ENCODE measurements at places on chromosomes 3 and 15. TPM values are rescaled to one million over a fixed set of nuclear protein-coding genes. Genes with fewer than 3 reads are reported as not detected.

PRICKLE2 gene
- 77.3 TPM for total RNA-seq

MB21D2 gene
- 7.0 TPM for total RNA-seq

SLC12A1 gene
- not detected for total RNA-seq

DGKG gene
- 134 TPM for total RNA-seq

MED12L gene
- 0.12 TPM for total RNA-seq

SLCO2A1 gene
- 11.8 TPM for total RNA-seq

DNA sequence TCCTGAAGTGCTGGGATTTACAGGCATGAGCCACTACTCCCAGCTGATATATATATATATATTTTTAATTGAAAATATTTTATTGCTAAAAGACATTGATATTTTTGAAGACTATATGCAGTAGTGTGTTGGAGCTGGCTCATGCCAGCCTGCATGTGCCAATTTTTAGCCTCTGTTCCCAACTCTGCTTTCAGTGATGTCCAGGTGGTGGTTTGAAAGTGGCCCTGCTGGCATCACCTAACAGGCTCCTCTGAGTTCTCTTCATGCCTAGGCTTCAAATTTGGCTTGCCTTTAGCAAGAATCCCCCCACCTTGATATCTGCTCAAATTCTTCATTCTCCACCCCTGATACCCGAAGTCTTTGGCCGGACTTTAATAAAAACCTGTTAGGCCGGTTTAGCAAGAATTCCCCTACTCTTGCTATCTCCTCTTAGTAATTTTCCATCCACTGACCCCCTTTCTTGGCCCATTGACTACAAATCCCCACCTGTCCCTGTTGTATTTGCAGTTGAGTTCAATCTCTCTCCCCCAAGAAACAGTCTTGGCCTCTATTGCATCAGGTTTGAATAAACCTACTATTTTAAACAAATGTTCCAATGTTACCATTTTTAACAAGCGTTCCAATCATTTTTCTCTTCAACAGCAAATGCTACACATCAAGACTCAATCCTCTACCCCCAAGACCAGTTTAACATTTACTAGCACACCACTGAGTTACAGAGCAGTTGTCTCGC, 23.9 kb upstream of the CTSH start:
- ATAC-seq = no peak

- no peak for ATAC-seq
Observed at GRCh38 chr3:89223188-89223587, 115.8 kb downstream of the EPHA3 start.

DNA sequence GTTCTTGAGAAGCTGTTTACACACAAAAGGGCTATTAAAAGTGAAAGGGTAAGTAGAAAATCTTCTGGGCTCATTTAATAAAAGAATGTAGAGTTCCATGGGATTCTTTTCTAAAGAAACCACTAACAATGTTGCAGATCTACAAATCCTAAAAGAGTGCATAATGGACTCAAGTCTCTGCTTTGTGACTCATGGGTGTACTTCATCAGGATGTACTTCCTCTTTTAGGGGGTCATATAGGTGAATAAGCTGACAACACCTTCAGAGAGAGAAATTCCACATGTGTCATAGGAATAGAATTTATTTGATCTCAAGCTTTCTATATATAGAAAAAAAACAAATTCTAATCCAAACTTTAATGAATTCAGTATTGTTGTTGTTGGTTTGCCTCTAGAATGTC, 355.5 kb downstream of the TIGIT start:
- no peak for ATAC-seq

DNA sequence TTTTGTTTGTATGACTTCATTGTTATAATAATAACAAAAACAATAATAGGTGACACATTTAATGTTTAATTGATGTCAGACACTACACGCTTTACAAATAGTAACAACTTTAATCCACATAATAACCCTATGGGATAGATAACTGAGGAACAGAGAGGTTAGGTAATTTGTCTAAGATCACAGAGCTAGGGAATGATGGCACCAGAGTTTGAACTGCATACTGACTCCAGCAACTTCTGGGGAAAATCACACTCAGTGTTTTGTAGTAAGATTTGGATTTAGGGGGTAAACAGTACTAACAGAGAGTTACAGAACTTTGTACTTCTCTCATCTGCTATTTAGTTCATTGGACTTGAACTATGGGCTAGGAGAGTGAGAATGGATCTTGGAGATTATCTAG, 66.0 kb downstream of the CMSS1 start:
- no peak for ATAC-seq

DNA sequence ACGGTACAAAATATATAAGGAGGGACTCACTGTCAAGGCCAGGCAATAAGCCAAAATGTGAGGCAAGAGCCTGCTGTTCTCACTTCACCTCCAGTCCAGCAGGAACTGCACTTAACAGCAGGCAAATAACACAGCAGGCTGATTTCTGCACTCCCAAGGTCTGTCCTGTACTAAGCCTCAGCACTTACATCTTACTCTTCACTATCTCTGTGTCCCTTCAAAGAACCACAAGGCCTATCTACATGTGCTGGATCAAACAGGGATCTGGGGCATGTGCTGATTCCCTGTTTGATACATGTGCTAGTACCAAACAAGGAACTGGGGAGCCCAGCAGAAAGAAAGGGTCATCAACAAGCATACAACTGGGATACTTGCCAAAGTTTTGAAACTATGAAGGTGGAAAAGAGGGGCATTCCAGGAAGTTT, 22.2 kb downstream of the UACA start:
- ATAC-seq = peak; percentile 86

GRCh38 chr3:17110660-17111396, 226.1 kb downstream of the PLCL2 start:
- no peak for ATAC-seq

DNA sequence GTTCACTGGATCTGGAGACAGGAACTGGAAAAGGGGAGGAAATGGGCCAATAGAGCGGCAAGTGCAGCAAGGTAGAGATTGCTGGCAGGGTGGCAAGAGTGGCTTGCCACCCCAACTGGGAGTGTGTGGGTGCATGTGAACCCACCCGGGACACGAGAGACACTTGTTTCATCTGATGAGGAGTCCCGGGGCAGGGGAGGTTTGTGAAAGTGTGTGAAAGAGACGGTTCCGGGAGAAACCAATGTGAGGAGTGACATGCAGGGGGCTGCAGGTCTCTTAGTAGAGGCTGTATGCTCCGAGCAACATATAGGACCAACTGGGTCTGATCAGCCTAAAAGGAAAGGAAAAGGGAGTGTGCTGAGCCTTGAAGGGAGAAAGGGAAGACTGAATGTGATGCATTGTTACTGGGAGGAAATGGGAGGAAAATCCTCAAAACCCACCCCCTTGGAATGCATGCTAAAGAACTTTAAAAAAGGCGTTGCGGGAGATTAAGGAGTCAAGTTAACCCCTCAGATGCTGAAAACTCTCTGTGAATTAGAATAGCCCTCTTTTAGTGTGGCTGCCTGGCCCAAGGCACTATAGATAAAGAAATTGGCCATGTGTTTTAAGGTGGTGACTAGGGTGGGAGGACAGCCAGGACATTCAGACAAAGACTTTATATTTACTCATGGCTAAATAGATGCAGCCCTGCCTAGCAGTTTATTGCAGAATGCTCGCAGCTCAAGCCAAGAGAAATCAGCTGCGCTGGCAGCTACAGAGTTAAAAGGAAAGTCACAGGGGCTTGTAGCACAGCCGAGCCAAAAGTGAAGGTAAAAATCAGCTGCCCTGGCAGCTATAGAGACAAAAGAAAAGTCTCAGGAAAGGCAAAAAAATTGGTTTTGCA, 9.1 kb upstream of the SLC9C1 start:
- no peak for ATAC-seq

GRCh38 chr15:31500766-31501449, 174.3 kb downstream of the KLF13 start:
- ATAC-seq = no peak

GRCh38 chr3:197327701-197328100, 29.3 kb upstream of the DLG1 start:
- ATAC-seq = peak; percentile 72

GRCh38 chr3:156209631-156210335, 89.4 kb downstream of the KCNAB1 start:
- no peak for ATAC-seq

DNA sequence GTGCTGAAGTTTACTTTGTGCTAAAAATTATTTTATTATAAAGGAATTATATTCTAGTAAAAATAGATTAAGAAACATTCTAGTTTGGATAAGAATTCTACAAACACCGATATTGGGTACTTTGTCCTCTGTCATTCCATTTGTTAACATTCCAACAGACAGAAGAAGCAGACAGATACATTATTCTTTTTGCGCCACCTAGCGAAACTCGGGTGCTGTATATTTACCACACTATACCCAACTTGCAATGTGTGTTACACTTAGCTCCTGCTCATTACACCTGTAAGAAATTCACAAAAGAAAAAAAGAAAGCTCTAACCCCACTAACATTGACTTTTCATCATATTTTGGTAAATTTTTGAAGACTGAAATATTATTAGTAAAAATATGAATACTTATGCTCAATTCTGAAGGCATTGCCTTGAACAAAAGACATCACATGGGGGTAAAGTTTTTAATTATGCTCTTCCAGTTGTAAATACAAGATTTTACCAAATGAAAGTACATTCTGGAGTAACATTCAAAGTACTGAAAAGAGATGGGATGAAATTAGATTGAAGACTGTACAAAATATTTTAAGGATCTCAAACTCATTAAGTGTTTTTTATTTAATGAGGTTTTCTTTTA, 136.5 kb upstream of the MLF1 start:
- no peak for ATAC-seq

DNA sequence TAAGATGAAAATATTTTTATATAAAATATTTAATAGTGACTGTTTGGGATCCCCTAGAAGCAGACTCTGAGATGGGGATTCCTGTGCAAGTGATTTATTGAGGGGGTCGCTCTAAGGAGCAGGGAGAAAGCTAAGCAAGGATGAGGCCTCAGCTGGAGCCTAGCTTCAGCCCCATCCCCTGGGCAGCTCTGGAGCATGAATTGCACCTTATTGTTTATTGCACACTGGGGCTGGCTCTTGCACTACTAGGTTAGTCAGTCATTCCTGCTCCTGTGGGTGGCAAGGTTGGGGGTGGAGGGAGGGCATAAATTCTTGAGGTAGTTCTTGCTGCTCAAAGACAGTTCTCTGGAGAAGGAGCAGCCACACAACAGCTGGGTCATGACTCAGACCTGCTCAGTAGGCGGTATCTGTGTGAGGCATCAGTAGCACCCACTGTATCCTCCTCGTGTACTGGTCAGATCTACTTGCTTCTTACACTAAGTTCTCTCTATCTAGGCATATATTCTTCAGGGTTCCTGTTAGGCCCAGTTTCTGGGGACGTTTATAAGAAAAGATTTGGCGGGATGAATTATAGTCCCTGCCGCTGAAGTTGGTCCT, 27.2 kb upstream of the TNFSF10 start:
- no peak for ATAC-seq

DNA sequence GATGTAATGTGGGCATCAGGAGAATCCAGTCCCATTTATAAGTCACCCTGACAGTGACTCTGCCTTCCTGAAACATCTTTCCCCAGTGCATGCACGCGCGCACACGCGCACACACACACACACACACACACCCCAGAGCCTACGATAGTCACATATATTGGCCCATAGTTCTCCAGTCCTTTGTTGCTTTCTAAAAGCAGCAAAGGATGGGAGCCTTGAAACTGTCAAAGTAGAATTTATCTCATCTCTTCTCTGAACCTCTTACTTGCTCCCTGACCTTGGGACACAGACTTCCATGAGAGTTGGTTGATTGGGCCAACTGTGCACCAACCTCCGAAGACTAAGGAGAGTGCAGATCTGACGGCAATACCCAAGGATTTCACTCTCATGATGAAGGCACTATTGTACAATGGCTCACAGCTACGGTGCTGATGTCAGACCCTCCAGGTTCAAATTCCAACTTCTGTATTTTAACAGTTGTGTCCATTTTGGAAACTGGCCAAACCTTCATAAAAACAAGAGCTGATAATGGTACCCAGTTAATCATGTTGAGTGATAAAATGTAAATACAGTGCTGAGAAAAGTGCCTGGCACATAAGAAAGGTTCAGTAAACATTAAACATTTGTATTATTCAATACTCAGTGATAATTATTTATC, 8.3 kb downstream of the CPA3 start:
- ATAC-seq = no peak

GRCh38 chr15:70652341-70652740, 111.0 kb downstream of the UACA start:
- ATAC-seq = no peak

DNA sequence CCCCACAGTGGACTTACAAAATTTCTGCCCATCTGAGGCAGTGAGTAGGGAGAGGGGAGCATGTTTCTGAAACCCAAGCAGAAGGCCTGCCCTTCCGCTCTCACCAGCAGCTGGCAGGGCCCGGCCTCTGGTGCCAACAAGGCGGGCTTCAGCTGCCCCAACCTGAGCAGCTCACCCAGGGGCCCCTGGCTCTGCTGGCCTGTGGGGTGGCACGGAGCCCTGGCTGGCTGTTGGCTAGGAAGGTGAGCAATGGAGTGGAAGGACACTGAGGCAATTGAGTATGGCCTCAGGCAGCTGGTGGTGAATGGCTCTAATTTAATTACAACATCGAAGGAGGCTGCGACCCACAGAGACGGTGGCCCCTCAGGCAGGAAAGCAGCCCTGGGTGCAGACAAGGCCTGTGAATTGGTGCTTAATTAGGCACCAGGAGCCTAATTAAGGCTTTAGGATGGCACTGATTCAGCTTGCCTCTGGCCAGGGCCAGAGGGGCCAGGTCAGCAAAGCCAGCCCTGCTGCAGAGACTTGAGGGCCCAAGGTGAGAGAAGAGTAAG, 60.9 kb downstream of the ST8SIA2 start:
- no peak for ATAC-seq

GRCh38 chr3:53817211-53817610, 29.0 kb downstream of the CHDH start:
- no peak for ATAC-seq

All from gastroesophageal sphincter (tissue), 4 donors.